ENCODE measurements at places on chromosomes 2 and 18. TPM values are rescaled to one million over a fixed set of nuclear protein-coding genes. Genes with fewer than 3 reads are reported as not detected.

The FNDC4 gene
- total RNA-seq: 3.1 TPM

The COL4A3 gene
- 2.2 TPM for total RNA-seq

The CNGA3 gene
- not detected for total RNA-seq

The KLHL30 gene
- 21.6 TPM for total RNA-seq

The WDPCP gene
- total RNA-seq: 24.2 TPM

The HOXD8 gene
- 0.72 TPM for total RNA-seq

DNA sequence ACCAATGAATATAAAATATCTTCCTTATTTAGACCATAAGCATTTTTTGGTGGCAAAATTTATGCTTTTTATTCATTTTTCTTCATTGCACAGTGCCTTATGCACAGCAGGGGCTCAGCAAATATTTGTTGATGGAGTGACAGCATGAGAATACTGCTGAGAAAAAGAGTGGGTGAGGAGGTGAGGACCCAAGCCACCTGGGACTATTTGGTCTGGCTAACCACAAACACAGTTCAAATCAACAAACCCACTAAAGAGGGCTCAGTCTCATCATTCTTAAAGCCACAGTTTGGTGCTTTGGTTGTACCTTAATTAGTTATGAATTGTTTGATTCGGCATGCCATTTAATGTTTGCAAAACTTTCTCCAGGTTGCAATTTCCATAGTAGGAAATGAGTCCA is 183.5 kb upstream of the ZNF521 start:
- H3K4me1 ChIP-seq: no peaks in the 10 kb centered on the region
- H3K4me3 ChIP-seq: no peak overlapping the region
- H3K27ac ChIP-seq: no peak overlapping the region
- no peaks in the 10 kb centered on the region for H3K27me3 ChIP-seq
- no peak for DNase-seq
- H3K36me3 ChIP-seq: no peaks in the 10 kb centered on the region

DNA sequence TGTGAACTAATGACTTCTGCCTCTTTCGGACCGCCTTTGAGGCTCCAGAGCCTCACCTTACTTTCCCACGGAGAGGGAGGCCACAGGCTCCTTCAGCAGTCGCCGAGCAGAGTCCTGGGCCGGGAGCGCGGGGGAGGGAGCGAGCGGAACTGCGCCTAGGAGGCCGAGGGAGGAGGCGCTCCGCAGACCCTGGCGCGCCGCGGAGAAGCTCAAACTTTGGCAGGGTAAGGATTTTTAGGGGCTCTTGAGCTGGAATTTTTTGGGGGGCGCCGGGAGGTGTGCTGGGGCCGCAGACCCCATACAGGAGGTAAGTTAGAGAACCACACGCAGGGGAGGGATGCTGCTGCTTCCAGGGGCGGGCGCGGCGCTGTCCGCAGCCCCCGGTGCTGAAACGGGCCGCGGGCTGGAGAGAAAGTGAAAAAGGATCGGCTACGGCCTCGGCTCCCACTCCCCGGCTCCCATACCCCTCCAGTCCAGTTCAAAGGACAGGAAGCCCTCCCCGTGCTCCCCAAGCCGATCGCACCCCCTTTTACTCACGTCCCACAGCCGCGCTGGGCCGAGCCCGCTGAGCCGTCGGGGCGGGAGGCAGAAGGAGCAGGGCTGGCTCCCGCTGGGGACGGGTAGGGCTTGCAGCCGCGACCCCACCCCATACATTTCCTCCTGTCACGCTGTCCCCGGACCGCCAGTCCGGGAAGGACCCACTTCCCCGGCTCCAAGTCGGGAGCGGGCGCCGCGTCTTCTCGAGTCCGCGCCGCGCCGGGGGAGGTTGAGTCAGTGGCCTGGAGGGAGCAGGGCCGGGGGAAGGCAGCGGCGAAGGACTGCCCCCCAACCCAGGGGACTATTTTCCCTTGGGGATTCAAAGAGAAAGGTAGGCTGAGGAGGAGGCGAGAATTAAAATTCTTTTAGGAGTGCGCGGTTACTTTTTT is at the start of gene CNGA3:
Gene CNGA3, plus strand, starts transcription at position 146 of the 926 bp plus-strand sequence. CDS start 23,520 bp downstream, outside the sequence.
- no peak within 1 kb of the TSS for H3K27ac ChIP-seq
- H3K4me3 ChIP-seq: peak within 1 kb of the TSS; percentile 20
- H3K36me3 ChIP-seq: no peaks in the 10 kb centered on the region
- peaks cover 15% of the 10 kb centered on the region for H3K4me1 ChIP-seq
- H3K27me3 ChIP-seq: peaks cover 43% of the 10 kb centered on the region
- no peak for DNase-seq

DNA sequence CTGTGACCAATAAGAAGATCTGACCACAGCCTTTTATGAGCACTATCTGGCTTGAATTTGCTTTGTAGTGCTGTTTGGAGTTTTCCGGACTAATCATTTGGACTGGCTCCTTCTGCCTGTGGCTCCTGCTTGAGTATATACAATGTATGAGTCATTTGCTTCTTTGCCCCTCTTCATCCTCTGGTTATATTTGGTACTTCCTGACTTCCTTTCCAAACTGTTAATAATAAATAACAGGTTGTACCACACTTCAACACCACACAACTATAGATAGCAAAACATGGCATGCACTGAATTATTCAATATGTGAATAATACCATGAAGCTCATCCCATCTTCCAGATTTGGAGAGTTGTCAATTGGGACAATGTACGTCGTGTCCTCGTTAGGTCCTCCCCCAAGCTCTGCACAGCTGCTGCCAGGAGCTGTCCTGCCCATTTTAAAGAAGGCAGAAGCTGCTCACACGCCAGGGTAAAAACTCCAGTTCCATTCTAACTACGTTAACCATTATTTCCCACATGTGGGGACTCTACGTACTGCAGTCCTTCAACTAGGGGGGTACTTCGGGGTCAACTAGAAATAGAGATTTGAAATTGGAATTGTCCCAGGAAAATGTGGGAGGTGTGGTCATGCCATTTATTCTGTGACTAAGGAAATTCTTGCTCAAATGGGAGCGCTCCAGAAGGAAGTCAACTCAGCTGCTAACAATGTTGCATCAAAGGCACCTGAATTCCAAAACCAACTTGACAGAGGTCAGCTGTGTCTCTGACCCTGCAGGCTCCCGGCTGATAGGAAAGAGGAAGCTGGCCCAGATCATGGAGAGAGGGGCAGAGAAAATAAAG is 38.1 kb downstream of the ST8SIA5 start:
- H3K36me3 ChIP-seq: no peaks in the 10 kb centered on the region
- H3K4me1 ChIP-seq: peaks cover 9% of the 10 kb centered on the region
- no peak for DNase-seq
- H3K27me3 ChIP-seq: no peaks in the 10 kb centered on the region
- peak overlapping the region; percentile 61 for H3K27ac ChIP-seq
- H3K4me3 ChIP-seq: no peak overlapping the region

DNA sequence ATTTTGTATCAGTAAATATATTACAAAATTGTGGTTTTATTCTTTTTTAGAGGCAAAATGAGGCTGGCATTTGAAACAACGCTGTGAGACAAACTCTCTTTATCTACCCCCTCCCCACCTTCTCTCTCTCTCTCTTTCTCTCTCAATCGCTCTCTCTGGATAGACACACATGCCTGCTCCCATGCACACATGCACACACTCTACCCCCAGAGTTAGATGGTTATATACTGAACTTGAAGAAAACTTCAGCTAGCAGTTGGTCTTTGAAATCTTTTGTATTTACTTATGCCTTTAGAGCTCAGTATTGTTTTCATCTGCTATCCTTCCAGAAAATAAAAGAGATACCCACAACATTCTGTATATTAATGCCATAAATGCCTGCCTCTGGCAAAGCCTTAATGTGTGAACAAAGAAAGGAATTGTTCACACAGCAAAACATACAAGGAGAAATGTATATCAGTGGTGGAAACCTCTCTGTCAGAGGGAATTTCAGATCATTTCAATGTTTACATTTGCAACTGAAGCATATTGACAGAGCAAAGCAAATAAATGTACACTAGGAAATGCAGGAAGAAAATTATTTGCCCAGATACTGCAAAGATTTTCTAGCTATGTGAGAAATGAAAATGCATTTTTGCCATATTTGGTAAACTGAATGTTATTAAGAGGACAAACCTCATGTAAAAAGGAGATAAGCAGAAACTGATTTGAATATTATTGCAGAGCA is 217.0 kb upstream of the UBE2E3 start:
- no peaks in the 10 kb centered on the region for H3K36me3 ChIP-seq
- no peak overlapping the region for H3K4me3 ChIP-seq
- DNase-seq: no peak
- H3K27ac ChIP-seq: no peak overlapping the region

DNA sequence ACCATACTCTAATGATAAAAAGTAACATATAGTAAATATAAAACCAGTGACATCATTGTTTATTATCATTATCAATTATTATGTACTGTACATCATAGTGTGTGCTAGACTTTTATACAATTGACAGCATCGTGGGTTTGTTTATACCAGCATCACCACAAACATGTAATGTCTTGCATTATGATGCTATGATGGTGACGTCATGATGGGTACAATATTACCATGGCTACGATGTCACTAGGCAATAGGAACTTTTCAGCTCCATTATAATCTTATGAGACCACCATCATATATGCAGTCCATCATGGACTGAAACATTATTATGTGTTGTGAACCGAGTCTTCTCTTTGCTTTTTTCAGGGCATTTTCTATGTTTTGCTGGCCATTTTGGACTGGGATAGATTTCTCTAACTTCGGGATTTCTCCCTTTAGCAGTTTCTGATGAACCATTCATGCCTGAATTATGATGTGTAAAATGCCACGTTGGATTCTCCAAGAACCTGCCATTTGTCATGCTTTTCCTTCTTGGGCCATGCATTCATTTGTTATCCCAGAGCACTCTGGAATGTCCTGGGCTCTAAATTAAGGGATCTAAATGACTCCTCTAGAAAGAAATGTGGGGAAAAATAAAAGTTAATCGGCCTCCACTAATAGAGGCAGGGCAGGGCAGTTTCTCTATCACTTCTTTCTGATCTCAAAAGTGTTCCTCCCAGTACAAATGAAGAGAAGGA is 325.6 kb upstream of the TNP1 start:
- no peaks in the 10 kb centered on the region for H3K27me3 ChIP-seq
- H3K4me1 ChIP-seq: peaks cover 17% of the 10 kb centered on the region
- DNase-seq: no peak
- no peak overlapping the region for H3K4me3 ChIP-seq
- H3K27ac ChIP-seq: no peak overlapping the region

GRCh38 chr2:226074391-226074790 is 674.9 kb downstream of the NYAP2 start:
- no peaks in the 10 kb centered on the region for H3K36me3 ChIP-seq
- no peak overlapping the region for H3K4me3 ChIP-seq
- no peak for DNase-seq
- H3K27ac ChIP-seq: no peak overlapping the region
- H3K4me1 ChIP-seq: no peaks in the 10 kb centered on the region

- H3K36me3 ChIP-seq: no peaks in the 10 kb centered on the region
- DNase-seq: no peak
- H3K27me3 ChIP-seq: no peaks in the 10 kb centered on the region
- H3K27ac ChIP-seq: no peak overlapping the region
- H3K4me1 ChIP-seq: no peaks in the 10 kb centered on the region
Observed at GRCh38 chr2:86645752-86646151, 22.1 kb upstream of the RNF103 start.

- H3K36me3 ChIP-seq: no peaks in the 10 kb centered on the region
- no peak overlapping the region for H3K4me3 ChIP-seq
- no peak overlapping the region for H3K27ac ChIP-seq
- no peaks in the 10 kb centered on the region for H3K27me3 ChIP-seq
- DNase-seq: no peak
Observed at GRCh38 chr2:150188177-150188576, 299.3 kb downstream of the RND3 start.

DNA sequence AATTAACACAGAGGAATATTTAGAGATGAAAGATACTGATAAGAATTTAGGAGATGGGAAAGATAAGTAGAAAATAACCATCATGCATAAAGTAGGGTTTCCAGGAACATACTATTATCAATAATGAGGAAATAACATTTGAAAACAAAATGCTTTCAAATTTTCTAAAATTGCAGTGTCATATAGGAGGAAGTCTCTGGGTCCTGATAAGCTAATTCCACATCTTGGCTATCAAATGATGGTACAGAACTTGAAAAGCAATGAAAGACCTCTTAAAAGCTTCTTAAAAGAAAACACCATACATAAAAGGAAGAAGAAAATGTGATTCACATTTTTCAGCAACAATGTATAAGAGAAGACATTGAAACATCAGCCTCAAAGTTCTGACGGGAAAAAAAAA is 1024.8 kb downstream of the TSN start:
- no peak for DNase-seq
- no peaks in the 10 kb centered on the region for H3K4me1 ChIP-seq
- no peak overlapping the region for H3K4me3 ChIP-seq
- H3K36me3 ChIP-seq: no peaks in the 10 kb centered on the region
- H3K27ac ChIP-seq: no peak overlapping the region

- DNase-seq: no peak
- no peak overlapping the region for H3K4me3 ChIP-seq
- H3K27me3 ChIP-seq: no peaks in the 10 kb centered on the region
- no peaks in the 10 kb centered on the region for H3K36me3 ChIP-seq
Observed at GRCh38 chr2:129606496-129607270, 372.8 kb upstream of the RAB6C start.

- no peaks in the 10 kb centered on the region for H3K27me3 ChIP-seq
- H3K27ac ChIP-seq: peak overlapping the region; percentile 63
- no peak overlapping the region for H3K4me3 ChIP-seq
- no peak for DNase-seq
- peaks cover 18% of the 10 kb centered on the region for H3K4me1 ChIP-seq
Observed at GRCh38 chr2:28276807-28277206, 115.9 kb upstream of the FOSL2 start.

- no peak for DNase-seq
- H3K36me3 ChIP-seq: no peaks in the 10 kb centered on the region
- no peak overlapping the region for H3K4me3 ChIP-seq
Observed at GRCh38 chr2:188850786-188851185, 123.4 kb upstream of the COL3A1 start.

DNA sequence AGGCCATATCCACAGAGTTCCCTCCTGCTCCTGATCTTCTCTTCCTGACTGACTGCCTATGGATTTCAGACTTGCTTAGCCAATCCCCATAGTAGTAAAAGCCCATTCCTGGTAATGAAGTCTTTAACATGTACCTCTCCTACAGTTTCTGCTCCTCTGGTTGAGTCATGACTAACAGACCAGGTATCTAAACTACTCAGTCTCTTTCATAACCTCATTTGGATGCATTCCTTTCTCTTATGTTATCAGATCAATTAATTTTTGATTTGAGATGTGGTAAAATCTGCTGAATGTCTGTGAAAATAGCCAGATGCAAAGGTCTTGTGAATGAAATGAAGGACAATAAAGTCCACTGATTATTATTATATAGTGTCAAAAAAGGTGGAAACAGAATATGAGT is 198.0 kb downstream of the NBAS start:
- no peak overlapping the region for H3K27ac ChIP-seq
- H3K4me1 ChIP-seq: no peaks in the 10 kb centered on the region
- H3K36me3 ChIP-seq: peaks cover 2% of the 10 kb centered on the region
- H3K4me3 ChIP-seq: no peak overlapping the region
- DNase-seq: no peak
- no peaks in the 10 kb centered on the region for H3K27me3 ChIP-seq

- H3K27me3 ChIP-seq: no peaks in the 10 kb centered on the region
- peak overlapping the region; percentile 20 for H3K4me3 ChIP-seq
- H3K4me1 ChIP-seq: peaks cover 21% of the 10 kb centered on the region
- DNase-seq: peak; percentile 68
- peak overlapping the region; percentile 39 for H3K27ac ChIP-seq
Observed at GRCh38 chr2:208320686-208321085, 54.6 kb downstream of the PIKFYVE start.

- DNase-seq: no peak
- H3K27ac ChIP-seq: peak overlapping the region; percentile 74
- no peaks in the 10 kb centered on the region for H3K36me3 ChIP-seq
- H3K4me1 ChIP-seq: no peaks in the 10 kb centered on the region
- no peak overlapping the region for H3K4me3 ChIP-seq
- no peaks in the 10 kb centered on the region for H3K27me3 ChIP-seq
Observed at GRCh38 chr2:85852152-85852840, 36.5 kb downstream of the ST3GAL5 start.
